ENCODE measurements at places on chromosomes 6 and 20. TPM values are rescaled to one million over a fixed set of nuclear protein-coding genes. Genes with fewer than 3 reads are reported as not detected.
A peak's percentile ranks its signal among the peaks of the same experiment; 100 is the strongest.

DNA sequence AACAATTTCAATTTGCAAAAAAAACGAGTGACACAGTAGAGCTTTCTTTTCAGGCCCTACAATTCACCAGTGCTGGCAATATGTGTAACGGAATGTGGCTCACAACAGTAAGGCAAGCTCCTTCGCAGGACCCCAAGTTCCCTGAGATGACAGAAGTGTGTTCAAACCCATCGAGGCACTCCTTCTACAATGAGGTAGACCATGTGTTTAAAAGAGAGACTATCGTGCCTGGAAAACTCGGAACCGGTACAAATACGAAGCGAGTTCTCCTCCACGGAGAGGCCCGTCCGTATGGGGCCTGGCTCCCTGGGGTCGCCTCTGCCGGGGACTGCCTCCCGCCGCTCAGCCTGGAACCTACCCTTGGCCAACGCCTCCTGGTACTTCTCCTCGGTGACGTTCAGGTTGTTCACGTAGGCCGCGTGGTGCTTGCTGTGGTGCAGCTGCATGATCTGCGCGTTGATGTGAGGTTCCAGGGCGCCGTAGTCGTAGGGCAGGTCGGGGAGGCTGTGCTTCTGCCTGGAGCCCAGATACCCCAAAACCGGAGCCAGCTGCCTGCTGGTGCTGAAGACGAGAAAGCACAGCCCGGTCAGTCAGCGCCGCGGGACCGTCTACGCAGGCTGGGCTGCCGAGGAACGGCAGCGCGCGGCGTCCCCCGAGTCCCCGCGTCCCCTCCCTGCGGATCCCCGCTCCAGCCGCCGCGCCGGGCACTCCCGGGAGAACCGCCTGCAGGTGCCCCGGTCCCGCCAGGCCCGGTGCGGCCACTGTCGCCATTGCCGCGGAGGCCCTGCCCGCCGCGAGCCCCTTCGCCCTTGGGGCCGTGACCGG, 526 bp downstream of the SOD2 start:
- peak; percentile 70 for DNase-seq

DNA sequence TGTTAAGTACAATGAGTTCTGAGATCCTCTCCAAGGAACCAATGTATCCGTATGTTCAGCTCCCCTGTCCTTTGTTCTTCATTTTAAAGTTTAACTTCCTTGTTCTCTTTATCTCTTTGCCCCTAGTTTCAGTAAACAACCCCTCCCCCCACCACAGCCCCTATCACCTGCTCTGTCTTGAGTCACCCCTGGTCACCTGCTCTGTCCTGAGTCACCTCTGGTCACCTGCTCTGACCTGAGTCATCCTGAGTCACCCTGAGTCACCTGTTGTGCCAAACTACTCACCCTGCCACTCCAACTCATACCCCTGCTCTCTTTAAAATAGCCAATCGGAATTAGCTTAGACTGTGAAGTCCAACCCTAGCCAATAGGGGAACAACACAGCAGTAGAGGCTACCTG, 288.7 kb upstream of the CDYL start:
- DNase-seq = no peak

HLA-DOA gene
- total RNA-seq = 1.6 TPM

GRCh38 chr20:2195614-2196013, 94.0 kb downstream of the STK35 start:
- no peak for DNase-seq
